Hippocampal formation (tissue), 2 donors: ENCODE measurements at places on chromosomes 13 and 19.

DNA sequence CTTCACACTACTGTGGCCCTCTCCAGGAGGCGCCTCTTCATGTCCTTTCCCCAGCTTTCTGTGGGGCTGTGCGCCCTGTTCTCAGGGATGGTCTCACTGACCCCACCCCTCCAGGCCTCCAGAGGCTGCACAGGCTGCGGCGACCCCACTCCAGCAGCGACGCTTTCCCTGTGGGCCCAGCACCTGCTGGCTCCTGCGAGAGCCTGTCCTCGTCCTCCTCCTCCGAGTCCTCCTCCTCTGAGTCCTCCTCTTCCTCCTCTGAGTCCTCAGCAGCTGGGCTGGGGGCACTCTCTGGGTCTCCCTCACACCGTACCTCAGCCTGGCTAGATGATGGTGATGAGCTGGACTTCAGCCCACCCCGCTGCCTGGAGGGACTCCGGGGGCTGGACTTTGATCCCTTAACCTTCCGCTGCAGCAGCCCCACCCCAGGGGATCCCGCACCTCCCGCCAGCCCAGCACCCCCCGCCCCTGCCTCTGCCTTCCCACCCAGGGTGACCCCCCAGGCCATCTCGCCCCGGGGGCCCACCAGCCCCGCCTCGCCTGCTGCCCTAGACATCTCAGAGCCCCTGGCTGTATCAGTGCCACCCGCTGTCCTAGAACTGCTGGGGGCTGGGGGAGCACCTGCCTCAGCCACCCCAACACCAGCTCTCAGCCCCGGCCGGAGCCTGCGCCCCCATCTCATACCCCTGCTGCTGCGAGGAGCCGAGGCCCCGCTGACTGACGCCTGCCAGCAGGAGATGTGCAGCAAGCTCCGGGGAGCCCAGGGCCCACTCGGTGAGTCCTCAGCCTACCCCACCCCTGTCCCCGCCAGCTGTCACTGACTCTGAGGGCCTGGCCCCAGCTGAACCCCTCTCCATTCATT is 11.2 kb downstream of the ARHGAP33 start:
- DNase-seq: no peak

DNA sequence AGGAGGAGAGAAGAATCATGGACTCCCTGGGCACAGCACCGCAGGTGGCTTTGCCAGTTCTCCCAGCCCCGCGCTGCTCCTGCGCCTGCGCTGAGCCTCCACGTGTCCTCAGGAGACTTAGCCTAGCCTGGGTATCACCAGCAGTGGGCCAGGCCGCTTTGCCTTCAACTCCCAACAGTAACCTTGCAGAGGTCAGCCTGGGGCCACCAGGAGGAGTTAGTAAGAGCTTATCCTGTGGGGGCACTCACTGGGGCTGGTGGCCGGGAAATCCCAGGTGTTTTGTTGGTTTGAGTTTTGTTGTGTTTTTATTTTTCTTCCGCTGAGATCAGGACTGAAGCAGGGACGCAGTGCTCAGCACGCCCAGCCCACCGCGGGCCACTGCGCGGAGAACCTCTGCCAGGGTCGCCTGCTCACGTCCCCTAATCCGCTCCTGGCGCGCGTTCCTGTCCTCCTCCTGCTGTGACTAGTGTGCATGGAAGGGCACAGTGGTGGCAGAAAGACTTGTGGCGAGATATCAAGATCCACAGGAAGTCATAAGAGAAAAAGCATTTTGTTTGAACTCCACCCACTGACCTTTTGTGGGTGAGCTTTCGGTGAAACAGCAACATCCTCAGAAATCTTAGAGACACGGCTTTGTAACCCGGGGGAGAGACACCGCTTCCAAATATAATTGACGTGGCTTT is 207.4 kb upstream of the RFC3 start:
- no peak for DNase-seq

- no peak for DNase-seq
Measured at GRCh38 chr19:16822648-16823047, 6.5 kb upstream of the SIN3B start.

DNA sequence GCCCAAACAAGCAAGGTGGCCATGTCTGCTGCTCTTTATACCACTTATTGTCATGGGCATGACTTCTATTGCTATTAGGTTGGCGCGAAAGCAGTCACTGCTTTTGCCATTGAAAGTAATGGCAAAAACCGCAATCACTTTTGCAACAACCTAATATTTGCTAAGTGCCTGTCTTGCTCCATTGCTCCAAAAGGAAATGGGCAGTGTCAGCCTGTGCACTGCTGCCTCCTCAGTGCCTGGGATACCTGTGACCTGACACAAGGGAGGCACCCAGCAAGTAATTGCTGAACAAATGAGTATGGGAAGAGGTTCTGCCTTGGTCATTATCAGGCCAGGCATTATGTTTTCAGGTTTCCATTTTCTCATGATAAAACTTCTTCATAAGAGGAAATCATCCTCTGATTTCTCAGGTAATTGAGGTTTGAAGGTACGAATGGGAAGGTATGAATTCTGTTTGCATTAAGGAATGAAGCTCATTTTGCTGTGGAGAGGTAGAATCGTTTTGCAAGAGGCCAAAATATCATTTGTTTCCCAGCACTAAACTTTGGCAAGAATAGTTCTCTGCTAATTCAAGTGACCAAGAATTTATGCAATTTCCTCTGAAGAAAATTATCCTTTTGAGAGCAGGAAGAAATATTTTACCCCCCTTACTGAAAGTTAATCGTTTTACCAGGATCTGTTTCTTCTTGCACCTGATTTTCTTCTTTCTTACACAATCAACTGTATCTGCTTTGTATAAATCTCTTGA is 128.4 kb upstream of the SPRY2 start:
- no peak for DNase-seq

DNA sequence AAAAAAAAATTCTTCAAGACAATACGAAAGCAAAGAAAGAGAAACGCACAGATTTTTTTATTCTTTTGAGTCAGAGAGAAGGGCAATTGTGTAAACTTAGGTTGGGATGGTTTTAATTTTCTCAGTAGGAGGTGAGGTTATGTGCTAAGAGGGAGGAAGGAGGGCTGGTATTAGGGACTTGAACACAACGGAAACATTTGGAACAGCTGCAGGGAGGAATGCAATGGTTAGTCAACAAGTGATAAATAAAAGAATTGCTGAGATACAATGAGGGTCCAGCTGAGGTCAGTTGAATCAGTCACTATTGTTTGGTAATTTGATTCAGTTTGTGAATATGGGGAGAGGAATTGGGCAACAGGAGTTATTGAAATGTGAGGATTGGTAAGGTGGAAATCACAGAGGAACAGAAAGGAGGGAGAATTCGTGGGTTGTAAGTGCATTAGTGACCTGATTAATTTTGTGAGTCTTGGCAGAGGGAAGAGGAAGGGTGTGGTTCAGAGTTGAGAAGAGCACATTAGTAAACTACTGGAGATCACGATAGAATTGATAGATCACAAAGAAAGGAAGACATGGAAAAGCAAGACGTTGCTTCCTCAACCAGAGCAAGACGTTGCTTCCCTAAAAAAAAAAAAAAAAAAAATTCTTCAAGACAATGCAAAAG is 499.5 kb upstream of the SPRY2 start:
- DNase-seq: no peak

GRCh38 chr13:111049791-111050538 is 65.1 kb upstream of the ARHGEF7 start:
- peak; percentile 6 for DNase-seq

- no peak for DNase-seq
Measured at GRCh38 chr13:90926459-90926858, 421.0 kb upstream of the MIR17HG start.

- peak; percentile 50 for DNase-seq
Measured at GRCh38 chr19:21569494-21569865, 64.1 kb downstream of the ZNF429 start.

DNA sequence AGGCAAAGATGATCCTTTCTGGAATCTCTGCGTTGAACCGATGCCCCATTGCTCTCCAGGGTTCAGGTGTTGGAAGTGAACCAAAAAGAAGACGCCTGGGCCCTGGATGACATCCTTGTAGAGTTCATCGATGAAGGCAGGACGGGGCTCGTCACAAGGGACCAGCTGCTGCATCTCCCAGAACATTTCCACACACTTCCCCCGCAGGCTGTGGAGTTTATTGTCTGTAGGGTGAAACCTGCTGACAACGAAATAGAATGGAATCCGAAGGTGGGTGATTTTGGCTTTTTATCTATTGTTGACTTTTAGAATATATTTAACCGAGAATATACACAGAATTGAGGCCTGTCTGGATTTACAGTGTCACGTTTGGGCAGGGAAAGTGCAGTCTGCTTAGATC is 58.4 kb downstream of the SLC7A9 start:
- no peak for DNase-seq

DNA sequence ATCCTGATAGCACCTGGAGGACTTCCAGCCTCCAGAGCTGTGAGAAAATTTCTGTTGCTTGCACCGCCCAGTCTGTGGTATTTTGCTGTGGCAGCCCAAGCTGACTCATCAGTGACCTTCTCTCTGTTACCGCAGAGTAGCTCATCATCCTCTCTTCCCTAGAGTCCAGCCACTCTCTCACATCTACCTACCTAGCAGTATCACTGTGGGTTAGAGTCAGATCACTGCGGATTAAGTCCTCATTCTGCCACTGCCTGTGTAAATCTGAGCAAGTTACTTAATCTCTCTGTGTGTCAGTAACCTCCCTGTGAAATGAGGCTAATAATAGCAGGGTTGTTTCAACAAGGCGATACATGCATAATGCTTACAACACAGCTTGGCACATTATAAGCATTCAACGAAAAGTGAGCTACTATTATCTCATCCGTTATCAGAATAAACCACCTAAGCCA is 40.3 kb upstream of the USPL1 start:
- no peak for DNase-seq

DNA sequence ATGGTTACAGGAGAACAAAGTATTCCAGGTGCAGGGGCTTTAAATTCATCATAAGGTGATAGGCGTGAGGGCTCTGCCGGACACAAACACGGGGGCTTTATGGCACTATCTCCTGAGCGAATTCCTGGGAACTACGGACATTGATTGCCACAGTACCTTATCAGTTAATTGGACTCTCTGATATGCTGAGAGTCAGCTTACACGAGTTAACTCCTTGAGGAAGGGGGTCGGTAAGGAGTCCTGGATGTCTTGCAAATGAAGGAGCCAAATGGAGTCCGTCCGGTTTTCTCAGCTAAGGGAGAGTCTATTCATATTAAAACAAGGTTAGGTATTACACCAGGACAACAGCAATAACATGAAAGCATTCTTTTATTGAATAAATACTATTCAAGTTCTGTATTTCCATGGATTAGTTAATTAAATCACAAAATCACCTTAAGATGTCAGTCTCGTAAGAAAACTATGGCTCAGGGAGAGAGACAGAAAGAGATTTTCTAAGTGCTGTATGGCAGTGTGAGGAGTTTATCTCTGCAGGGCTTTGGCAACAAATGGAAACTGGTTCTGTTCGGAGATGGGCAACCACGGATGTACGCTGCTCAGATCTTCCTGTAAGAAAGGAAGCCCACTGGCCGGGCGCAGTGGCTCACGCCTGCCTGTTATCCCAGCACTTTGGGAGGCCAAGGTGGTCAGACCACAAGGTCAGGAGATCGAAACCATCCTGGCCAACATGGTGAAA is 26.2 kb upstream of the HIF3A start:
- no peak for DNase-seq

- peak; percentile 40 for DNase-seq
Measured at GRCh38 chr19:38538386-38538785, 79.4 kb downstream of the MAP4K1 start.

- no peak for DNase-seq
Measured at GRCh38 chr19:7326105-7326877, 22.4 kb upstream of the ARHGEF18 start.

DNA sequence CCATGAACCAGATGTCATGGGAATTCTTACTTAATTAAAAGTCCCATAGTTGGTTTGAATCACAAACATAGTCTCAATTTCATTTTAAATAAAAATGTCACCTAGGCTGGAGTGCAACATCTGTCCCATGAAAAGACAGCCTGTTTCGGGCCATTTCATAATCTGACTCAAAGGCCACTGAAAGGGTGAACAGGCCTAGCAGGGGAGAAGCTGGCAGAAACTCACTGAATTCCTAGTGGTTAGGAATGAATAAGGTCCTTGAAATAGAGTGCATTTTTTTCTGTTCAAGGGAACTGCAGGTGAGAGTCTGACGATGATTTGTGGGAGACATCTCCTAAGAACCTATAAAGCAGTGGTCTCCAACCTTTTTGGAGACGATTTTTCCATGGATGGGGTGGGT is 44.0 kb upstream of the PCCA start:
- DNase-seq: no peak

DNA sequence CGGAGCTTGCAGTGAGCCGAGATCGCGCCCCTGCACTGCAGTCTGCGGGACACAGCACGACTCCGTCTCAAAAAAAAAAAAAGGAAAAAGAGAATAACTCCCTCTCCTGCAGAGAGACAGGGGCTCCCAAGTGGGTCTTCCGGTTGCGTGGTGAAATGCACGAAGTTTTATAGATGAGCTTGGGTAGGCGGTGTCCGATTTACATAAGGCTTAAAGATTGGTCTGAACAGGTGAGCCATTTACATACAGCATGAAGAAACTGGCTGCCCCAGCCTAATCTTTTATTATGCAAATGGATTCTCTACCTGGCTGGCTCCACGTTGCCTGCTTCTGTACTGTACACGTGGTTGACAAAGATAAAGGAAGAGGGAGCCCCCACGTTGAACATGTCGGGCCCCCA is 19.5 kb downstream of the ADGRE2 start:
- no peak for DNase-seq

GRCh38 chr13:99027661-99028425 is 50.0 kb upstream of the DOCK9 start:
- DNase-seq: no peak

DNA sequence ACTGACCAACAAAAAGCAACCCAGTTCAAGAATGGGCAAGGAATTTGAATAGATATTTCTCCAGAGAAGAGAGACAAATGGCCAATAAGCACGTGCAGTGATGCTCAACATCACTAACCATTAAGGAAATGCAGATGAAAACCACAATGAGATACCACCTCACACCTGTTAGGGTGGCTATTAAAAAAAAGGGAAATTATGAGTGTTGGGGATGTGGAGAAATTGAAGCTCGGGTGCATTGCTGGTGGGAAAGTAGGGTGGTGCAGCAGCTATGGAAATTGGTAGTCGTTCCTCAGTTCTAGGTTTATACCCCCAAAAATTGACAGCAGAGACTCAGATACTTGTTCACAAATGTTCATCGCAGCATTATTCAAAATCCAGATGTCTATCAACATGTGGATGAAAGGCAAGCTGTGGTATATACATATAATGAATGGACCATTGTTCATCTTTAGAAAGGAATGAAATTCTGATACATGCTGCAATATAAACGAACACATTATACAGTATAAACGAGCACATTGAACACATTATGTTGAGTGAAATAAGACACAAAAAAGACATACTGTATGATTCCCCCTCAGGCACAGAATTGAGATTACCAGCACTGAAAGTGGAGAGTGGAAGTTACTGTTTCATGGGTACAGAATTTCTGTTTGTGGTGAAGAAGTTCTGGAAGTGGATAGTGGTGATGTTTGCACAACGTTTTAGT is 927 bp downstream of the CHAMP1 start:
- no peak for DNase-seq

- DNase-seq: no peak
Measured at GRCh38 chr13:110835721-110836604, 78.9 kb downstream of the ANKRD10 start.

- no peak for DNase-seq
Measured at GRCh38 chr19:38079926-38080380, 144.1 kb downstream of the DPF1 start.
